Activated naive CD4-positive, alpha-beta T cell (primary cell): ENCODE measurements at places on chromosomes 5 and 9.

- no peak for DNase-seq
These were observed 380.5 kb downstream of the SLCO4C1 start for GRCh38 chr5:101915554-101915953.

- no peak for DNase-seq
These were observed 995 bp downstream of the IPPK start for GRCh38 chr9:92668746-92669526.

DNA sequence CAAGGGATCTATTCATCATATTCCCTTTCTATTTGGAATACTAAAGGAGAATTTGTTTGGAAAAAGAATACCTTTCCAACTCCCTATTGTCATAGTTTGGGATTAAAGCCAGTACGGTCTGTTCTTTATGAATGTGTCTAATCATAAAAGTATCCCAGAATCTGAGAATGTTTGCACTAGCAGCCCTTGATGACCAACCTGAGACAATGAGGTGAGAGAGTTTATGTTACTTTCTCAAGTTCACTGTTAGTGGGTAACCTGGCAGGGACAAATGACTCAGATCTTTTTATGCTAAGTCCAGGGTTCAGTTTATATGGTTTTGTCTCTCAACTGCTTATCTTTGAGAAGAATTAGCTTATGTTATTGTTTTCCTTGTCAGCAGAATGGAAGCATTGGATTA is 25.3 kb upstream of the TLR4 start:
- DNase-seq, result no peak

GRCh38 chr5:169901896-169902295 is 78.4 kb downstream of the INSYN2B start:
- no peak for DNase-seq

GRCh38 chr5:94375801-94376200 is 242.6 kb downstream of the KIAA0825 start:
- DNase-seq, result no peak

- DNase-seq, result no peak
These were observed 201.8 kb downstream of the PAX5 start for GRCh38 chr9:36832164-36832795.

- DNase-seq, result no peak
These were observed 24.7 kb upstream of the FCN2 start for GRCh38 chr9:134855900-134856377.

GRCh38 chr9:107283623-107284616 is 841 bp downstream of the RAD23B start:
- peak; percentile 37 for DNase-seq

DNA sequence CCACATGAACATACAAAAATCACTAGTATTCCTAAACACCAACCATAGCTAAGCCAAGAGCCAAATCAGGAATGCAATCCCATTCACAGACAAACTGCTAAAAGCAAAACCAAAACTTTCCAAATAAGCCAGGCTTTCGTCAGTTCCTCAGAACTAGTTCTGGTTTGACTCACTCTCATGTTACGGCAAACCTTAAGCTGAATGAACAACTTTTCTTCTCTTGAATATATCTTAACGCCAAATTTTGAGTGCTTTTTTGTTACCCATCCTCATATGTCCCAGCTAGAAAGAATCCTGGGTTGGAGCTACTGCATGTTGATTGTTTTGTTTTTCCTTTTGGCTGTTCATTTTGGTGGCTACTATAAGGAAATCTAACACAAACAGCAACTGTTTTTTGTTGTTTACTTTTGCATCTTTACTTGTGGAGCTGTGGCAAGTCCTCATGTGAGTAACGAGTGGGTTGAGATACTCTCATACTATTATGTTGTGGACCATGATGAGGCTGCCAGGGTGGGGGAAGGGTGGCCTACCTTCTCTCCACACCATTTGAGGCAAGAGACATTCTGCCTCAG is at the start of gene PDCD1LG2:
Gene PDCD1LG2 (plus strand): TSS at position 172 of the 572 bp plus-strand sequence. CDS start 12,016 bp downstream, outside the sequence.
- no peak for DNase-seq

GRCh38 chr9:5360341-5360740 is 20.7 kb upstream of the RLN1 start:
- no peak for DNase-seq

DNA sequence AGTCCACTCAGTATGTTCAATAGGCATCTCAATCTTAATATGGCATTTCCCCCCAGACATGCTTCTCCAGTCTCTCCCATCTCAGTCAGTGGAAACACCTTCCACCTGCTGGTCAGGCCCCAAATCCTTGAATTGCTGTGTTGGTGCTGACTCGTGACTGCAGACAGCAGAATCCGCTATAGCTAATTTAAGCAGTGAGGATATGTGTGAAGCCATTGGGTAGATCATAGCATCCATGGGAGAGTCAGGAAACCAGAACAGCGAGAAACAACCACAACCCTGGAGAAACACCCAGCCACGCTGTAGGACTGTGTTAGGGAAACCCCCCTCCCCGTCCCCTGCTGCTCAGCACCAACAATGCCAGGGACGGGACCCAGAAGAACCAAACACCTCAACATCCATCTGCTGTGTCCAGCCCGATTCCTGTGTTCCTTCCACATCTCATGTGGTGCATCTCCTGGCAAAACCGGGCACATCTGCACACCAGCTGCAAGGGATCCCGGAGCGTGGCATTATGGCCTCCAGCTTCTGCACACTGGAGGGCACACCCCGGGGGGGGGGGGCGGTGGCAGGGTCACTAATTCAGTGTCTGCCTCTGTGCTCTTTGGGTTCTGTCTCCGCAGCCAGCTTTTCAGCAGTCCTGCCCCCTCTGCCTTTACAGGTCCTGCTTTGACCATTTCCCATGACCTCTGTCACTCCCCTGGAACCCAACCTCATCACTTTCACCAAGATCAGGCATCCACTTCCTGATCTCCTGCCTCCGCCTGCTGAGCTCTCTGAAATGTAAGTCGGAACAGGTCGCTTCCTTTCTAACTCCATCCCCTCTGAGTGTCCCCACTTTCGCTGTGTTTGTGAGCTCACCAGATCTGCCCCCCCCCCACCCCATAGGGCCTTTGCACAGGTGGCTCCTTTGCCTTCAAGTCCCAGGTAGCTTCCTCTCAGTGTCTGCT is 2.4 kb upstream of the PLEKHG4B start:
- no peak for DNase-seq

GRCh38 chr5:10904862-10905432 is 143.9 kb upstream of the DAP start:
- no peak for DNase-seq

- DNase-seq, result no peak
These were observed 96.4 kb upstream of the IL12B start for GRCh38 chr5:159426694-159427093.

DNA sequence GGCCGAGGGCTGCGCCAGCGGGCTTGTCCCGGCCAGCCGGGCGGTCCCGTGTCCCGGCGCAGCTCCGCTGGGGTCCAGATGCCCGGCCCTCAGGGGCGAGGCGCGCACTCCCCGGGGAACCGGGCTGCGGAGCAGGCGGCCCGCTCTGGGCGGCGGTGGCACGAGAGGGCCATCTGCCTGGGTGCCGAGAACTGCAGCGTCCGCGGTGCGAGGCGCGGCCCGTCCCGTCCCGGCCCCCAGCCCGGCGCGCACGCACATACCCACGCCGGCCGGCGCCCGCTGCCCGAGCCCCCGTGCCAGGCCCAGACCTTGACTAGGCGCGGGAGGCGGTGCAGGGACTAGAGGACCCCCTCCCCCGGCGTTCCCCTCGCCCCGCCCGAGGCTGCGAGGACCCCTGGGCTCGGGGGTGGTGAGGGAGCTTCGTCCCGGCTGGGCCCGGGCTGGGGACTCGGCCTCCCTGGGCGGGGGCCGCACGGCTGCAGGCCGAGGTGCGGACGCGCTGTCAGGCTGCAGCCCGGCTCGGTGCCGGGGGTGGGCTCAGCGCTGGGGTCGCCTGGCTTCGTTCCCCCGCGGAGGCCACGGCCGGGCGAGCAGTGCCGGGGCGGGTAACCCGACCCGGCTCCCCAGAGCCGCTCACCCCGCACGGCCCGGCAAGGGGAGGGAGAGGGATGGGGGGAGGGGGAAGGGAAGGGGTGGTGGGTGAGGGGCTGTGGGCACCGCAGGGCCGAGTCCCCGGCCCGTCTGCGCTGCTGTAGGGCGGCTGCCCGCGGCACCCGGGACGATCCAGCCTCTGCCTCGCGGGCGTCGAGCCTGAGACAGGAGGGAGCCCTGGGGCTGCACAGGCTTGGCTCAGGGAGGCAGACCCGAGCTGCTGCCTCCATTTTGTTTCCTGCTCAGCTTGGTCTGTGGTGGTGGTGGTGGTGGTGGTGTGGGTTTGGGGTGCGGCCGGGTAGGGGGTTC is 1.2 kb upstream of the NSD1 start:
- DNase-seq, result peak; percentile 40

DNA sequence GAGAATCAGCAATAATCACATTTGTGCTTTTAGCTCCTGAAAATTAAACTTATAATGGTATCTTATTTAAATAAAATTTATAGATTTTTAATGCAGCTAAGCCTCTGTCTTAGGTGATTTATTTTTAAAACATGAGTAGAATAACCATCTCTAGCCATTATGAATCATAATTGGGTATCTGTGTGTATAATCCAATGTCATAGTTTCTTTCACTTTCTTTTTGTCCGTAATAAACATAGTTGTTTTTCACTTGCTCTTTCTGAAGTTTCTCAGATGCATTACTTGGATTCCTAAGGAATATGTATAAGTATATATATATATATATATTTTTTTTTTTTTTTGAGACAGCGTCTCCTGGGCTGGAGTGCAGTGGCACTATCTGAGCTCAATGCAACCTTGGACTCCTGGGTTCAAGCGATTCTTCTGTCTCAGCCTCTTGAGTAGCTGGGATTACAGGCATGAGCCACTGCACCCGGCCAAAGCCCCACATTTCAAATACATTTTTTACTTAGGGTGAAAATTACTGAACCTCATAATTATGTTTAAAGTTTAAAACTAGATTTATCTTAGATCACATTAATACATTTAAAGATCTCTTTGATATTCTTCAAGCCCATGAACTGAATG is 377.1 kb downstream of the PRDM9 start:
- DNase-seq, result no peak

DNA sequence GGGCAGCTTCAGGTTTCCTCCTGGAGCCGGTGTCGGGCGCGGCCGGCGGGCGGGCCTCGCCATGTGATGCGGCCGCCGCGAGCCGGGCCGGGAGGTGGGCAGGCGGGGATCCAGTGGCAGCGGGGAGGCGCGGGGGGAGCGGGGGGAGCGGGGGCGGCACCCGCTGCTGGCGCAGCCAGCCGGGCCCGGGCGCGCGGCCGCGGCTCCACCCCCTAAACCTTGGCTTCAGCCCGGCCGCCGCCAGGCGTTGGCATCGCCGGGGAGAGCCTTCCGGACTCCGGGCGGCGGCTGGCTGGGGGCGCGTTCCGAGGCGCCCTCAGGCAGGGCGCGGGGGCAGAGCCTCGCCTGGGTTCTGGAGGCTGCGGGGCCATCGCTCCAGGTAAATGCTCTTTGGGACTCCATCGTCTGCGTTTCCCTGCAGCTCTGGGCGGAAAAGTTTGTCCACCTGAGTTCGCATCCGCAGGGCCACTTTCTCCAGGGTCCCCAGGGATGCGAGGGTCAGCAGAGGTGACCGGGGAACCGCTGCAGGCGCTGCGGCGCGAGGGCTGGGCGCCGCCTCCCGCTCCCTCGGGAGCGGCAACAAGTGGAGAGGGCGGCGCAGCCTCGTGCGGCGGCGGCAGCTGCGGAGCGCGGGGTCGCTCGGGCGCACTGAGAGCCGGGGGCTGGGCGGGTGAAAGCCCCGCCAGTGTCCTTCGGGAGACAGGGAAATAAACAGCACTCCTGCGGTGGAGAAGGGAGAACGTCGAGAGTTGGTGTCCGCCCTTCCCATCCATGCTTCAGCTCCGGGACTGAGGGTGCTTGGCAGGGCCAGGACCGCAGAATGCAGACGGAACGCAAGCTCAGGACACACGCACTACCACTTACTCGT is at the start of gene ARHGEF28:
Gene ARHGEF28 (plus strand): TSS at position 253 of the 868 bp plus-strand sequence. CDS start 58,656 bp downstream, outside the sequence.
- no peak for DNase-seq

- no peak for DNase-seq
These were observed 9.2 kb upstream of the DDX46 start for GRCh38 chr5:134749415-134749814.

DNA sequence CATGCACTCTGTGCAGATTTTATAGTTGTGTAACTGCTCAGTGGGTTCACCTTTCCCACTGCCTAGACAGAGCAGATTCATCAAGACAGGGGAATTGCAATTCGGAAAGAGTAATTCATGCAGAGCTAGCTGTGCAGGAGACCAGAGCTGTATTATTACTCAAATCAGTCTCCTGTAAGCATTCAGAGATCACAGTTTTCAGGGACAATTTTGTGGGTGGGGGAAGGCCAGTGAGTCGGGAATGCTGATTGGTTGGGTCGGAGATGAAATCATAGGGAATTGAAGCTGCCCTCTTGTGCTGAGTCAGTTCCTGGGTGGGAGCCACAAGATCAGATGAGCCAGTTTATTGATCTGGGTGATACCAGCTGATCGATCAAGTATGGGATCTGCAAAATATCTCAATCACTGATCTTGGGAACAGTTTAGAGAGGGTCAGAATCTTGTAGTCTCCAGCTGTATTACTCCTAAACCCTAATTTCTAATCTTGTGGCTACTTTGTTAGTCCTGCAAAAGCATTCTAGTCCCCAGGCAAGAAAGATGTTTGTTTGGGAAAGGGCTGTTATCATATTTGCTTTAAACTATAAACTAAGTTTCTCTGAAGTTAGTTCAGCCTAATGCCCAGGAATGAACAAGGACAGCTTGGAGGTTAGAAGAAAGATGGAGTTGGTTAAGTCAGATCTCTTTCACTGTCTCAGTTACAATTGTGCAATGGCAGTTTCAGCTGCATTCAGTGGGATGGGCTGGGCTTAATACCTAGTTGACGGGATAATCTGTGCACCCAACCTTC is 12.7 kb upstream of the SVEP1 start:
- no peak for DNase-seq

DNA sequence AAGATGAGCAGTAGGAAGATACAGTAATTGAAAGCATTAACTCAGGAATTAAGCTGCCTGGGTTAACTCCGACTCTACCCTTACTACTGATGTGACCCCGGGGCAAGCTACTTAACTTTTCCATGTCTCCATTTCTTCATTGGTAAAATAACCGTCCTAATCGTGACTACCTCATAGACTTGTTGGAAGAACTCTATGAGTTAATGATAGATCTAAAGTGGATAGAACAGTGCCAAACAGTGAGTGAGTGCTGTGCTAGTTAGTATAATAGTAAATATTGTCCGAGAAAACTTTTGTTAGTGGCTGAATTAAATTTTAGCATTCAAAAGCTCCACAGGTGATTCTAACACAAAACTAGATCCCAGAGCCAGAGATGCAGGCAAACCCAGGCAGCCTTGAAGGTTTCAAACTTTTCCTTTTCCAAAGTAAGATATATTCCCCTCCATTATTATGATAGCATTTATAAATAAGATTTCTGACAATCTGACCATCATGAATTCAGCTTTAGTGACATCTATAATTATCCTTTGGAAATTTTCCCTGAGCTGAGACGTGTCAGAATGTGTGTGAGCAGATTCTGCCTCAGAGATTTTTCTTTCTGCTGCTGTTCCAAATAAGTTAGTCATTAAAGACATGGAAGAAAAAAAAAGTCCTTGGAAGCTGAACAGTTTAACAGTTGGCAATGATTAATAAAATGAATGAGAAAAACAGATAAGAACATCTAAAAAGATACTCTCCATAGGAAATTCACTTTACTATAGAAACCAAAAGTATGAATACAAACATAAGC is 369.5 kb downstream of the PRELID2 start:
- no peak for DNase-seq

GRCh38 chr5:65555287-65555686 is 7.7 kb downstream of the CENPK start:
- DNase-seq, result no peak

- DNase-seq, result no peak
These were observed 96.9 kb downstream of the SLC1A3 start for GRCh38 chr5:36703245-36703860.
